ENCODE measurements at places on chromosomes 2 and 18.

GRCh38 chr2:47724221-47724981, 58.5 kb upstream of the MSH6 start:
- DNase-seq = no peak

DNA sequence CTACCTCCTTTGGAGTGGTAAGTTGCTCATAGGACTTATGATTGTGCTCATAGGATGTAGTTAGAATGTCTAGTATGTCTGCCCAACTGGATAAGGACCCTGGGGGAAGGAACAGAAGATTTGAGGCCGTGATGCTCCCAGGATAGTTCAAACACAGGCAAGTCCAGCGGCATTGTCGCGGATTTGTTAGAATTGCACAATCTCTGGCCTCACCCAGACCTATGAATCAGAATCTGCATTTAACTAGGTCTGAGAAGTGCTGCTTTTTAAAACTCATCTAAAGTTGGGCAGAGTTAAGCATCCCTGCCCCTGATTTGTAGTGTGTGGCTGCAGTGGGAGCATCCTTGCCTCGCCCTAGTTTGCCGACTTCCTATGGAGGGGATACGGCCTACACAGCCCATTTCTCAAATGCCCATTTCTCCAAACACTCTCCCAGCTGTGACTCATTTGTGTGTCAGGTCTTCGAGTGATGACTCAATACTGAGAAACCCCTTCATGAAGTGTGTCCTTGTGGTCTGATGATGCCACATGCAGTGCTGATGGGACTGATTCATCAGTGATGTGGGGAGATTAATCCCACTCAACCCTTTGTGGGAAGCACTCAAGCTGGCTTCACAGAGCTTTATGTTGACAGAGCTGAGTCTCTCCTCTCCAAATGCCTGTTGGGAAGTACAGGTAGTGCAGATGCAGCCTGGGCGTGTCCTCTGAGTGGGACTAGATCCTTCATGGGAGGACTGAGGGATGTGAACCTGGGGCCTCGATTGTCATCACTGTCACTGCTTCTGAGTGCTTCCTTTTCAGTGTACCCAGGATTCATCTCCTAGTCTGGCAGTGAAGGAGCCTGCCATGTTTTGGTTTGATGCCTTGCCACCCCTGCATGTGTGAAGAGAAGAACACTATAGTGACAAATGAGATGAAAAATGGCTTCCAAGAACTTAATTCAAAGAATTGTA, 18.7 kb downstream of the SMIM21 start:
- peak; percentile 97 for DNase-seq

DNA sequence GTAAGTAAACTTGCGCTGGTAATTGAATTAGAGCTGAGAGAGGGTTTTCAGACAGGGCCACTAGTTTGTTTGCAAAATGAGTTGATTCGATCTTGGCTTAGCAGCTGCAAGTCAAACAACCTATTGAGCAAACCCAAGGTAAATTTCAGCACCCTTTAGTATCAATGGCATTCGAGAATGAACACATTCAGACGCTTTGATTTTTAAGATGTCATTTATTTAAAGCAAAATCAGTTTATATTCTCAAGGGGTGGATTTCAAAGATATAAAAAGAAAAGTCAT, 44.2 kb downstream of the TGIF1 start:
- DNase-seq = no peak

GRCh38 chr18:64405161-64405560, 256.3 kb upstream of the LINC00305 start:
- peak; percentile 75 for DNase-seq

DNA sequence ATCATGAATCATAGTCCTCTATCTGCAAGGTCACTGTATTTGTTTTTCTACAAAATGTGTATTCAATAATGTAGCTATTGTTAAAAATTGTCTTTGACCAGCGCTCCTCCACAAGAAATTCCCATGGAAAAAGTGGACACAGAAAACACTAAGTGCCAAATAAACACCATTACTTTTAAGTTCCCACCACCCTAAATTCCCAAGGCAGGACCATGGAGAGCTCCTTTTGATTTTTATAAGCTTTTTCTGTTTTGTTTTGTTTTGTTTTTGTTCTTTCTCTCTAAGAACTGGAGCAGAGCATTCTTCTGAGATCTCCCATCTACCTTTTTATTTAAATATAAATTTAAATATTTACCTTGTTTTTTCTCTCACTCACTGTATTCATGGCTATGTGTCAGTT, 44.5 kb downstream of the LRATD1 start:
- DNase-seq = no peak

GRCh38 chr2:25483607-25484266, 142.0 kb upstream of the DNMT3A start:
- DNase-seq = no peak

- DNase-seq = no peak
These were observed 801.4 kb upstream of the ZEB2 start for GRCh38 chr2:145321344-145321743.

- no peak for DNase-seq
These were observed 124.8 kb upstream of the DAPL1 start for GRCh38 chr2:158670292-158670691.

GRCh38 chr2:143420313-143420712, 291.1 kb downstream of the ARHGAP15 start:
- DNase-seq = peak; percentile 42

DNA sequence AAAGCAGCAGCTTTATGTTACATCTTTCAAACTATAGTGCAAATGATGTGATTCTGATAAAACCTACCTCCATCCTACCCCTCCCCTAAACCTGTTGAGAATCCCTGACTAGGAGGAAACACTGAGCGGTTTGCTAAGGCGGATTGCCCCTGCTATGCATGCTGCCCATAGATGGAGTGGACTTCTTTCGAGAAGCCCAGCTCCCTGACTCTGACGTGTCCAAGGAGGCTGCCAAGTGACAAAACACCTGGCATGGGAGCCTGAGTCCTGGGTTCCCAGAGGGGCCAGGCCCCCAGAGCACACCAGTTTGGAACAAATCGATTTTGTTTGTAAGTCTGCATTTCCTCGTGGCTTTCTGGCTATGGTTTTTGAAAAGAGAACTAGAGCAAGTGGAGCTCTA, 1.4 kb upstream of the UXS1 start:
- no peak for DNase-seq

DNA sequence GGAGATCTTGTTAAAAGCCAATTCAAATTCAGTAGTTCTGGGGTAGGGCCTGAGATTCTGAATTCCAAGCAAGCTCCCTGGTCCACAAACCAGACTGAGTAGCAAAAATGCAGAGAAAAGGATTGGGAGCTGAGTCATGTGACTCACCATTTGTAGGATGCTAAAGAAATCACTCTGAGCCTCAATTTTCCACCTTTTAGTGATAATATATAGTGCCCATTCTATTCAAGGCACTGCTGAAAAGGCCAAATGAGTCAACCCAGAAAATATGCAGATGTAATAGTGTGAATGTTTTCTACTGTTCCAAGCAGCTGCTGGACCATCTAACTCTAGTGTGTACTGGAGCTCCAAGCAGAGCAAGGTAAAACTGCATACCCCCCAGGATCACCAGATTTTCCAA, 47.2 kb downstream of the SLC14A2 start:
- peak; percentile 34 for DNase-seq

- DNase-seq = no peak
These were observed 1.8 kb downstream of the KIF5C start for GRCh38 chr2:148876595-148877402.

DNA sequence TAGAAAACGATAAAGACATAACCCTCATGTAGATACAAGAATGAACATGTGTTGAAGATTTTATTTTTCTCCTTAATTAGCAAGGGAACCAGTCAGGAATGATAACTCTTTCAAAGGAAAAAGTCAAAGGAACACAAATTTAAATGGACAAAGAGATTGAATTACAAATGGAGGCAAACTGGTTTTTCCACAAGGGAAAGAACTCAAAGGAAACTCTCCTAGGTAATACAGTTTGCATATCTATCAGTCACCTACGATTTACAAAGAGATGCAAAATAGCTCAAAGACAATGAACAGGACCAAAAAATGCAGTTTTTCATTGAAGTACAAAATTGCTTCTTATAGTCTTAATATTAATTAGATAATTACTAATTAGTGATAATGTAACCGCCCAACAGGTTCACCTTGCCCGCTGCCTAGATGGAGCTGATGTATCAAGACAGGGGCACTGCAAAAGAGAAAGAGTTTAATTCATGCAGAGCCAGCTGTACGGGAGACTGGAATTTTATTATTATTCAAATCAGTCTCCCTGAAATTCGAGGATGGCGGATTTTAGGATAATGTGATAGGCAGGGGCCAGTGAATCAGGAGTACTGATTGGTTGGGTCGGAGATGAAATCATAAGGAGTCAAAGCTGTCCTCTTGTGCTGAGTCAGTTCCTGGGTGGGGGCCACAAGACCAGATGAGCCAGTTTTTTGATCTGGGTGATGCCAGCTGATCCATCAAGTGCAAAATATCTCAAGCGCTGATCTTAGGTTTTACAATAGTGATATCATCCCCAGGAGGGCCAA, 151.0 kb downstream of the TMEM17 start:
- no peak for DNase-seq

DNA sequence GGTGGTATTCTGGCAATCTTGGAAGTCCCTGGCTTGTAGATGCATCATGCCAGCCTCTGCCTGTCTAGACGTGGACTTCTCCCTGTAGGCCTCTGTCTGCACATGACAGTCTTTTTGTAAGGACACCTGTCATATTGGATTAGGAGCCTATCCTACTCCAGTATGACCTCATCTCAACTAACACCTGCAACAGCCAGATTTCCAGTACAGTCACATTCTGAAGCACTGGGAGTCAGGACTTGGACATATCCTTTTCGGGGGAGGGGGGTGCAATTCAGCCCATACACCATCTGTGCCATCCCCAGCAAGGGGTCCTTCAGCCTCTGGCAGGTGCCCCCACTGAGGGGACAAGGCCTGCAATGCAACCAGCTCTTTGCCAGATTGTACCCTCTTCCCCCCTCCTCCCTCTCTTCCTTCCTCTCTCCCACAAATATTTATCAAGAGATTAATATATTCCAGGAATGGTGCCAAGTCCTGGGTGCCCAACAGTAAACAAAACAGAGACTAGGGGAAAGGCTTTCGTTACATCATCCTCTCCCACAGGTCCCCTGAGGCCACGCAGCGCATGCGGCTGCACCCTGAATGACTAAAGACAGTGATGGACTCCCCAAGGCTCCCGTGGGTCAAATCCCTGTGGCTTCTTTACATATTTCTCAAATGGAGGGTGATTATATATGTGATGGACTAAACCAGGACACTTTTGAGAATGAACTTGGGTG, 20.5 kb upstream of the MYCN start:
- no peak for DNase-seq

DNA sequence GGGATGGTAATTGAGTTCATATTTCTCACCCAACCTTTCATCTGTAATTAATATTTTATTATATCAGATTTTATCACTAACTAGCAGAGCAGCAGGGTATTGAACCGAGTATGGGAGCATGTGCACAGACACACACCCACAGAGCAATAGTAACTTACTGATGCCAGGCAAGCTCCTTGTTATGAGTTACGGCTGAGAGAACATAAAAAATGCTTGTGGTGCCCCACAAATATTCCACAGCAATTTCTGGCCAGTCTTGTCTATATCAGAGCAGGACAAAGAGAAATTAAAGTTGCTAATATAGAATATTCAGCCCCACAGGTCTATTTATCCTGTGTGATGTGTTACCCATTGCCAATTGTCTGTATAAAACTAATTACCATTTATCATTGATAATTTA, 501.8 kb upstream of the RAB12 start:
- no peak for DNase-seq

DNA sequence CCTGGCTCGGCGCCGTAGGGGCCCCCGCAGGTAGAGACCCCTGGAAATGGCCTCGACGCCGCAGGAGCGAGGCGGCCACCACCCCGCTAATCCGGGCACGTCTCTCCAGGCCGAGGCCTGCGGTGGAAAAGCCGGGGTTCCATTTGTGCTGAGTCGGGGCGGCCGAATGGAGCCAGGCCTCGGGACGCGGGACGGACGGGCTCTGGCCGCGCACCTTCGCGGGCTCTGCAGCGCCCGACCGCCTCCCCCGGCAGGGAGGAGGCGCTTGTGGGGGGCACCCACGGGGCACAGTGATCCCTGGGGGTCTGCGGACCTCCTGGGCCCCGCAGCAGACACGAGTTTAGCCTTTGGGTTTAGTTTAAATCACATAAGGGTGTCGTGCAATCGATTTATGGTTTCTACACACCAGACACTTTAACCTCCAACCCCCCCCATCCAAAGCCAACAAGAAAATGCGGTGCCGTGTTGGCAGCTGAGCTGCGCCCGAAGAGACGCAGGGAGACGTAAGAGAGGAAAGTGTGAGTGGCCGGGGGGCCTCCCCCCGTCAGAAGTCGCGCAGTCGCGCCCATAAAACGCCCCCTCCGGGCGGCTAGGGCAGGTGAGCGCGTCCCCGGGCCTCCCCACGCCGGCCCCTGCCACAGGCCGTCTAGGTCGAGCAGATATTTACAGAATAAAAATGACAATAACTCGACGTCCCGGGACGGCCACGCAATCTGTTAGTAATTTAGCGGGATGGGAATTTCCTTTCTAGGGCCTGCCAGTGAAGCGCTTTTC, 1.0 kb upstream of the NFATC1 start:
- DNase-seq = peak; percentile 40

DNA sequence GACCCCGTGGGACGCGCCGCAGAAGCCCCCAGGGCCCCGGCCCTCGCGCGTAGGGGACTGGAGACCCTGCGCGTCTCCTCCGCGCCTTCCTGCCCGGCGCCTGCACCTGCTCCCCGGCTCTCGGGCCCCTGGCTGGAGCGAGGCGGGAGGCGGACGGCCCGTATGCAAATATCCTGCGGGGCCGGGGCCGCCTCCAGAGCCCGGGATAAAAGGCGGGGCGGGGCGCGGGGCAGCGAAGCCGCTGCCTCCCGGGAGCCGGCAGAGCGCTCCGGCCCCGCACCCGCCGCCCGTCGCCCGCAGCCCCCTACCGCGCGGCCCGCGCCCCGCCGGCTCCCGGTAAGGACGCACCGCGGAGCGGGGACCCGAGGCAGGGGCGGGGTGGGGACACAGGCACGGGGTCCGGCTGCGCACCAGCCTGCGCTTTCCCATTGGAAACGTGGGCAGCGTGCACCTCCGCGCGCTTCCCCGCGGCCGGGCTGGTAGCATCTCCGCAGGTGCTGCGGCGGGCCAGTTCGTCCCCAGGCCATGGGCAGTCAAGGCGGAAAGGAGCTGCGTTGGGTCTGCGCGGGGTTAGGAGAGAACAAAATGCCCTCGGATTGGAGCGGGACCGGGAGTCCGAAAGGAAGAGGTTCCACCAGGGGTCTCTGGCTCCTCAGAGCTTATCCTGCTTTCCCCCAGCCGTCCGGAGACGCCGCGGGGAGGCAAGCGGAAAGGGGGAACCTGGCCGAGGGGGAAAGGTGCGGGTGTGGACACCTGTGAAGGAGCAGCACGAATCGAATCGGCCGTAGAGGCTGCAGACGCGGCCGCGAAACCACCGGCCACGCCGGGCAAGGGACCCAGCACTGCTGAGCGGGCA, at the start of gene ATP6V1C2:
ATP6V1C2 (plus strand) TSS at position 235 of the 856 bp plus-strand sequence. CDS start 1,220 bp downstream, outside the sequence.
- DNase-seq = no peak

- DNase-seq = no peak
These were observed 33.6 kb downstream of the RASGRP3 start for GRCh38 chr2:33509908-33510585.

- DNase-seq = no peak
These were observed 162.9 kb upstream of the ZNF516 start for GRCh38 chr18:76657911-76658470.

Measured in fibroblast of skin of left quadriceps (primary cell).